ENCODE measurements at places on chromosomes 16 and 17.
A peak's percentile ranks its signal among the peaks of the same experiment; 100 is the strongest.

DNA sequence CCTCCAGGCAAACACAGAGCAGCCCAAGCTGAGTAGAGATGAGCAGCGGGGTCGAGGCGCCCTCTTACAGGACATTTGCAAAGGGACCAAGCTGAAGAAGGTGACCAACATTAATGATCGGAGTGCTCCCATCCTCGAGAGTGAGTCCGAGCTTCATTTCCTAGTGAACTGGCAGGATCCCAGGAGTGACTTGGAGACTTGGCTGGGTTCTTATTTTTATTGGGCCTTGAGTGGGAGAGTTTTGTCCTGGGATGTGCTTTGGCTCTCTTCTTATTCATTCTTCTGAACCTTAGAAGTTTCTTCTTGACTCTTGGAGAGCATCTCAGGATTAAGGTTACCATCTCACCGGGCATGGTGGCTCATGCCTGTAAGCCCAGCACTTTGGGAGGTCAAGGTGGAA is 27.2 kb upstream of the CDC6 start:
- no peak for DNase-seq

DNA sequence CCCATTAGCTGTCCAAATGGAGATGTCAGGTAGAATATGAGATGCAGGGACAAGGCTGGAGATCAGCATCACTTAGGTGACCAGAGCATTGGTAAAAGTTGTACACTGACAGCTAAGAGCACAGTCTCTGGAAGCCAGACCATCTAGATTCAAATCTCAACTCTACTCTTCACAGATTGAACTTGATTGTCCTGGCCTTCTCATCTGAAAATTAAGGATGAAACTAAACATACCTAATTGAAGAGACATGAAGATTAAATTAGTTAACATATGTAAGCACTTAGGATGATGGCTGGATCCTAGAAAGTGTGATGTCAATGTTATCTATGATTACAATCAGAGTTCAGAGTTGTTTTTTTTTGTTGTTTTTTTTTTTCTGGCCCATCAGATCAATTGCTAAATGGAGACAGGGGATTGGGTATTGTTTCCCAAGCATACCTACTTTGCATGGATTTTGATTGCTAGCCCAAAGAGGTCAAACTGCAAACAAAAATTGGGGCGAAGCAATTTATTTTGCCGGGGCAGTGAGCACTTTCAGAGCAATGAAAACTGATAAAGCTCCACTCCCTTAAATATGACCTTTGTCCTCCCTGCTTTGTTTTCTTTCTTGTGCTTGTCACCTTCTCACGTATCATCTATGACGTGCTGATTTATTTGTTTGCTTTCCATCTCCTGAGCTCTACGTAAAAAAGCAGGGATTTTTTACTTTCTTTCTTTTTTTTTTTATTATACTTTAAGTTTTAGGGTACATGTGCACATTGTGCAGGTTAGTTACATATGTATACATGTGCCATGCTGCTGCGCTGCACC is 217.6 kb upstream of the CPHXL start:
- no peak for DNase-seq

DNA sequence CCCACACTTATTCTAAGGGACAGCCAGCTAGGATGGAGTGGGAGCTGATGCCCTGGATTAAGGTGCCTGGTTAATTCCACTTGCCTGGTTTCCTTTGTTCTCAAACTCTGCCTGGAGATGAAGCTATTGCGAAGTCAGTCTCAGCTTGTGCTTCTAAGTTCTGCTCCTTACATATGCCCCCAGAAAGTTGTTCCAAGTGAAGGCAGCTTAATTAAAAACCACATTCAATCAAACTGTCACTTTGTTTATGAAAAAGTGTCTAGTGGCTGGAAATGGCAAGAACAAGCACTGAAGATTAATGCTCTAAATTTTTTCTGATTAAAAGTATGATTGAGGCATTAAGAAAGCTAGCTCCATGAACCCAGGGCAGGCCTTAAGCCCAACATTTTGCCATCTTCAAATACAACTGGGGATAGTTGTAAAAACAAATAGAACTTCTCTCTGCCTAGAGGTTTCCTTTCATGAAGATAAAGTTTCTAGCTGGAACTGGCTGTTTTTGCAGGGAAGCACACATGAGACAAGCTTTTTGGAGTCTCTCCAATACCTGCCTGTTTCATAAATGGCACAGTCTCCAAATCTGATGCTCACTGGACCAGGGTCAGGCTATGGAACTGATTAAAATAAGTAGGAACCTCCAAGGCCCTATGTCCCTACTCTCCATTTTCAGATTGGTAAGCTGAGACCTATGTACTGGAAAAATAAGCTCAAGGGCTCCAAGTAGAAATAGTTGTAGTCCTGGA is 100.9 kb downstream of the GRIN2A start:
- no peak for DNase-seq

DNA sequence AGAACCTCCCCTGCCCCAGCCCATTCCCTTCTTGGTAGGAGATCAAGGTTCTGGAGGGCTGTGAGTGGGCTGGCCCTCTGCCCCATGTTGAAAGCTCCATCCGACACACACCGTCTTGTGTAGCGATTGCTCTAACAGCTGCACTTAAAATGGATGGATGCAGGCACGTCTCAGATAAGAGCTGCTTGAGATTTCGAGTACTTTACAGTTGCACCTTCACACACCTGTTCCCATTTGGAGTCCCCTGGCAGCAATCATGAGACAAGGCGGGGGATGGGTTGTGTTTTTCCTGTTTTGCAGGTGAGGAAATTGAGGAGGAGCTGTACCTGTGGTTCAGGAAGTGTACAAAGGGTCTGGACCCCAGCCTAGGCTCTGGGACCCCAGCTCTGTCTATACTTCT is 25.6 kb upstream of the TAC4 start:
- DNase-seq = no peak

GRCh38 chr16:27432558-27432957 is 30.6 kb downstream of the IL21R start:
- no peak for DNase-seq

- peak; percentile 84 for DNase-seq
These were observed 11.4 kb upstream of the TCAP start for GRCh38 chr17:39653662-39654331.
